Mucosa of gallbladder (tissue), 1 donor: ENCODE measurements at places on chromosomes 13 and 19.

- DNase-seq, result no peak
These were observed 12.2 kb upstream of the NFIX start for GRCh38 chr19:12983091-12983490.

DNA sequence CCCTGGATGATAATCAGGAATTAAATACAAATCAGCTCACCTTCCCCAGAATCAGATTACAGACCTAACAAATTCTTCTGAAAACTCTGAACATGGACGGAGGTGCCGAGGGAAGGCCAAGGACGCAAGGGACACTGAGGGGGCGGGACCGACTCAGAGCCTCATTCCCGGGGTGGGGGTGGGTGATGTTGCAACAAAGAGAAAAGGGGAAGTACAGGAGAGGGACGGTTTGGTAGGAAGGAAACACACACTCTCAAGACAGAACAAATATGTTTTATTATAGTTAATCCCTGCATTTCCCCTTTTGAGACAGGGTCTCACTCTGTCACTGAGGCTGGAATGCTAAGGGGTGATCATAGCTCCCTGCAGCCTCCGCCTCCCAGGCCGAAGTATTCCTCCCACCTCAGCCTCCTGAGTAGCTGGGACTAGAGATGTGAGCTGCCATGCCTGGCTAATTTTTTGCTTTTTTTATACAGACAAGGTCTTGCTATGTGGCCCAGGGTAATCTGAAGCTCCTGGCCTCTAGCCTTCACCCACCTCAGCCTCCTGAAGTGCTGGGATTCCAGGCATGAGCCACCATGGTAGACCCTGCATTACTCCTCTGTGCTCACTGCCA lies 786 bp upstream of the LILRA2 start:
- DNase-seq, result no peak

GRCh38 chr19:38850436-38850975 lies 720 bp upstream of the HNRNPL start:
- DNase-seq, result peak; percentile 100

DNA sequence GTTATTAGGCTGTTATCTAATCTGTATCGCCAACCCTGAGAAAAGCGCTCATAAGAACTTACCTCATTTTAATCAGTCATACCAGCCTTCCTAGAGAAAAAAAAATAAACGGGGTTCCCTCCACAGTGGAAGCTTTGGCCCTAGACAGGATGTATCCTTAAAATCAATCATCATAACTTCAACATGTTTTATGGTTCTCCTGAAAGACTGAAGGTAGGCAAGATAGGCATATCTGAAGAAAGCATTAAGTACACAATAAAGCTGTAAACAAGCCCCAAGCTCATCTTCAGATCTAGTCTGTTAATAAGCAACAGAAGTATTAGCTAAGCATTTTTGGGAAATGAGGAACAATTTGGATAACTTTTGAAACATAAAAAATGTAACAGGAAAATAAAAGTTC lies 18.7 kb upstream of the SERP2 start:
- no peak for DNase-seq

DNA sequence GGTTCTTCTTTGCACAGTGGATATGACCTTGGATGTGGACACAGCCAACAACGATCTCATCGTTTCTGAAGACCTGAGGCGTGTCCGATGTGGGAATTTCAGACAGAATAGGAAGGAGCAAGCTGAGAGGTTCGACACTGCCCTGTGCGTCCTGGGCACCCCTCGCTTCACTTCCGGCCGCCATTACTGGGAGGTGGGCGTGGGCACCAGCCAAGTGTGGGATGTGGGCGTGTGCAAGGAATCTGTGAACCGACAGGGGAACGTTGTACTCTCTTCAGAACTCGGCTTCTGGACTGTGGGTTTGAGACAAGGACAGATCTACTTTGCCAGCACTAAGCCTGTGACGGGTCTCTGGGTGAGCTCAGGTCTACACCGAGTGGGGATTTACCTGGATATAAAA lies 9.4 kb downstream of the RFPL4AL1 start:
- DNase-seq, result no peak

- DNase-seq, result no peak
These were observed 102.2 kb downstream of the MTUS2 start for GRCh38 chr13:28922341-28922740.

GRCh38 chr13:76223565-76223964 lies 587.4 kb downstream of the LMO7 start:
- no peak for DNase-seq

DNA sequence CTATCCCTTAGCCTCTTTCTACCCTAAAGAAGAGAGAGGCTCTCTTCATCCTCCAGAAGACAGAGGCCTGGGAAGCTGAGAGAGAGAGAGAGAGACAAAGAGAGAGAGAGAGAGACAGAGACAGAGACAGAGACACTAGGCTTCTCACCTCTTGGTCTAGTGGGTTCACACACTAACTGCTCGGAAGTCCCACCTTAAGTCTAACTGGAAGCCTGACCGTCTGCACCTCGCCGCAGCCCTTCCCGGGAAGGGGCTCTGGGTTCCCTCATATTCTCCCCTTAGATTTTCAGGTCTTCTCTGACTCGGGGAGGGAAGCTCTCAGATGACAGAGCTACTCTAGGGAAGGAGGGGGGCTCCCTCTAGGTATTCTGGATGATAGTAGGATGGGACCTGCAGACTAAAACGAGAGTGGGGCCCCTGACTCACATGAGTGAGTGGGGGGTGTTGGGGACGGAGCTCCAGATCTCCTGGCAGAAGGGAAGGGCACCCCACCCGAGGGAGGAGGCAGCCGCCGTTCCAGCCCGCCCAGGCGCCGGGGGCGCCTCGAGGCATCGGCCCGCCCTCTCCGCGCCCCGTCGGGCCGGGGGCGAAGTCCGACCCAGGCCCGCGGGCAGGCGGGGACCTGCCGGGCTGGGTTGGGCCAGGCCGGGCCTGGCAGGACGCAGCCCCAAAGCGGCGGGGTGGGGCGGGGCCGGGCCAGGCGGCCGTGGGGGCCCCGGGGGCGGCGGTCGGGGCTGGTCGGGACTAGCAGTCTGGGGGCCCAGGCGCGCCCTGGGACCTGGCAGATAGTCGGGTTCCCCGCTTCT lies 2.0 kb upstream of the JUNB start:
- DNase-seq, result no peak
